ENCODE measurements at places on chromosomes 6 and 20. TPM values are rescaled to one million over a fixed set of nuclear protein-coding genes. Genes with fewer than 3 reads are reported as not detected.

DNA sequence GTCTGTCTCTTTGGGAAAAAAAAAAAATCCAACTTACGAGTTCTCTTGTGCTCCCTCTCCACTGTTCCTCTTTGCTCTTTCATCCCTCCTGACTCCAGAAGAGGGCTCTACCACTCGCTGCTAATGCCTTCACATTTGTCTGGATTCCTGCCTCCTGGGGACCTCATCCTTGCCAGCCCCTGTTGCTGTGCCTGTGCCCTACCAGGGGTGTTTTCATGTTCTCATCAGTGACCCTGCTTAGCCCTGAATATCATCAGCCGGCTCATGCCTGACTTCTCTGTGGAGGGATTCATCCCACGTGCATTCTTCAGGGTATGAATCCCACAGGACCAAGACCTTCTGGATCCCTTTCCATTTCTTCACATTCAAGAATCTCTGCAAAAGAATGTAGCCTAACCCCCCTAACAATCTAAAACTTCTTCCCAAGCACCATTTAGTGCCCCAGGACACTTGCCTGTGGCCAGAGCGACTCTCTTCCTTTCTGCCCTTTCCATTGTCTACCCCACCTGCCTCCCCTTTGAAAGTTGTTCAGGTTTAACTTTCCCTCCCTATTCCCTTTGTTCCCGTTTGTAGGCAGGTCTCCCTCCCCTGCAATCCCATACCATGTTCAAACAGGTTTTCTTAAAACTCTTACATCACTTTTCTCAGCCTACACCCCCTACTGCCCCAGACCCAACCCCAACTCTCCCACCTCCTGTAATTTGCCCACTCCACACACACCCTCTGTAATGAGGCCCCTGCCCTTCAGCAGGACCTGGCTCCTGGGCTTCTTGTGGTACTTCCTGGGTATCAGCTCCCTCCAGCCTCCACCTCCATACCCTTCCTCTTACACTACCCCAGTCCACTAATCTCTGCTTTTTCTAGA, 50.2 kb downstream of the RREB1 start:
- H3K4me1 ChIP-seq = peaks cover 39% of the 10 kb centered on the region
- H3K4me3 ChIP-seq = no peak overlapping the region
- no peak overlapping the region for H3K27ac ChIP-seq
- DNase-seq = no peak
- no peaks in the 10 kb centered on the region for H3K27me3 ChIP-seq

GRCh38 chr20:58102744-58103516, 125.5 kb downstream of the ANKRD60 start:
- no peaks in the 10 kb centered on the region for H3K36me3 ChIP-seq
- DNase-seq = no peak
- no peak overlapping the region for H3K27ac ChIP-seq
- H3K27me3 ChIP-seq = no peaks in the 10 kb centered on the region
- no peak overlapping the region for H3K4me3 ChIP-seq

DNA sequence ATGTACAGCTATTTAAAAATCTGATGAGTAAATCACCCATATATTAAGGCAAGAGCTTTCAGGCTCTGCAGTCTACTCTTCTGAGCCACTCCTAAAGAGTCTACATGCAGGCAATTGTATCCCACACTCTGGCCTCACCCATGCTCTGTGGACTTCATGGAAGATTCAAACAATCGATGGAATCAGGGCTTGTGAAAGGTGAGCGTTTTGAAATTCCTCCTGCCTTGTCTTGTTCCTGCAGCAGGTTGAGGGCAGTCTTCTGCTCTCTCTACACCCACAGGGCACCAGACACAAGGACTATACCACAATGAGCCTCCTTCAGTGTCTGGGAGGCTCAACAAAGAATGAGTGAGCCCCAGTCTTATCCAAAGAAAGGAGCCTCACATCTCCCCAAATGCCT, 51.1 kb downstream of the TBC1D7 start:
- H3K27ac ChIP-seq = no peak overlapping the region
- H3K27me3 ChIP-seq = no peaks in the 10 kb centered on the region
- no peaks in the 10 kb centered on the region for H3K36me3 ChIP-seq
- H3K4me1 ChIP-seq = peaks cover 12% of the 10 kb centered on the region

GRCh38 chr6:161578478-161578877, 304.6 kb upstream of the AGPAT4 start:
- H3K4me3 ChIP-seq = no peak overlapping the region
- H3K27me3 ChIP-seq = no peaks in the 10 kb centered on the region
- H3K27ac ChIP-seq = no peak overlapping the region
- no peak for DNase-seq
- H3K4me1 ChIP-seq = no peaks in the 10 kb centered on the region
- no peaks in the 10 kb centered on the region for H3K36me3 ChIP-seq

C4B gene
- polyA plus RNA-seq = 0.59 TPM

DZANK1 gene
- polyA plus RNA-seq = 0.79 TPM
